Glutamatergic neuron (in vitro differentiated cells): ENCODE measurements at places on chromosomes 16 and 17.
A peak's percentile ranks its signal among the peaks of the same experiment; 100 is the strongest.

DNA sequence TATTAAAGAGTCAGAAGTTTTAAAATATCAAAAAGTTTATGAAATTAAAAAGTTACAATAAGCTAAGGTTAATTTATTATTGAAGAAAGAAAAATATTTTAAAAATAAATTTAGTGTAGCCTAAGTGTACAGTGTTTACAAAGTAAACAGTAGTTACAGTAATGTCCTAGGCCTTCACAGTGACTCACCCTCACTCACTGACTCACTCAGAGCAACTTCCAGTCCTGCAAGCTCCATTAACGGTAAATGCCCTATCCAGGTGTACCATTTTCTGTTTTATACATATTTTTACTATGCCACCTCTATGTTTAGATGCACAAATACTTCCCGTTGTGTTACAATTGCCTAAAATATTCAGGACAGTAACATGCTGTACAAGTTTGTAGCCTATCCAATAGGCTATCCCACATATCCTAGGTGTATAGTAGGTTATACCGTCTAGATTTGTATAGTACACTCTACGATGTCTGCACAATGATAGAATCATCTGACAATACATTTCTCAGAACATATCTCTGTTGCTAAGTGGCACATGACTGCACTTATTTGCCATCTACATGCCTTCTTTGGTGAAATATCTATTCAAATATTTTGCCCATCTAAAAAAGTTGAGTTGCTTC lies 67.2 kb upstream of the WSB1 start:
- DNase-seq: no peak

DNA sequence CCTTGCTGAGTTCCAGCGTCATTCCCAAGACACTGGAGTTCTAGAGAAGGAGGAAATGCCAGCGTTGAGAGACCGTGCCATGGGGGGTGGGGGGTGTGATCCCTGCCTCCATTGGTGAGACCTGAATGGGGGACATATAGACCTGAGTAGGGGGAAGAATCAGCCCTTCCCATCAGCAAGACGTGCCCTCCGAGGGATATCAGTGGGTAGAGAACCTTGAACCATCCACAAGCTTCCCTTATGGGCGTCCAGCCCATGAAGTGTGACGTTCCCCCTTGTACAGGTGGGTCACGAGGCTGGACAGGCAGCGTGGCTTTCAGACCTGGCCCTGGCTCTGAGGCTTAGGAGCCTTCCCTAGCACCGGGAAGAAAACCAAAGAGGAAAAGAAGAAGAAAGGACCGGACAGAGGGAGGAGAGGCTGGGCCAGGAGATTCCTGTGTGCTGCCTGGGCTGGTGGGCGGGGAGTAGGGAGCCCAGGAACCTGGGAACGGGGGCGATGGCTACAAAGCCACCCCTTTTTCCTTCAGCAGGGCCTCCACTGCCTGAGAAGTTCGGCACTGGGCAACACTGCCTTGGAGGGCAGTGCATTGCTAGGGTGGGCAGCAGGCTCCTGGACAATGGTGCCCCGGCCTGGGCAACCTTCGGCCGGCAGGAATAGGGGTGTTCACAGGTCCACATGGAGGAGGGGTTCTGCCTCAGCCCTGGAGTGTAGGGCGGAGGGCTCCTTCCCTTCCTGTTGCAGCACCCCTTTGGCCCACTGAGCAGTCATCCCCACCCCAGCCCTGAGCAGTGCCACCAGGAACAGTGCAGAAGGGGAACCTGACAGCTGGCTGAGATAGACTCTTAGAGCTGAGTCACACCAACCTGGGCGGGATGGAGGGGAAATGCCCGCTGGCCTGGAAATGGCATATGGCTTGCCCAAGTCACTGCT lies 7.2 kb downstream of the RAB11FIP4 start:
- DNase-seq: no peak

- no peak for DNase-seq
Observed at GRCh38 chr17:69815406-69815805, 259.6 kb upstream of the KCNJ16 start.

- DNase-seq: peak; percentile 12
Observed at GRCh38 chr17:75996665-75997590, 3.7 kb upstream of the CDK3 start.

- DNase-seq: no peak
Observed at GRCh38 chr16:78900044-78900811, 700.3 kb downstream of the MAF start.

DNA sequence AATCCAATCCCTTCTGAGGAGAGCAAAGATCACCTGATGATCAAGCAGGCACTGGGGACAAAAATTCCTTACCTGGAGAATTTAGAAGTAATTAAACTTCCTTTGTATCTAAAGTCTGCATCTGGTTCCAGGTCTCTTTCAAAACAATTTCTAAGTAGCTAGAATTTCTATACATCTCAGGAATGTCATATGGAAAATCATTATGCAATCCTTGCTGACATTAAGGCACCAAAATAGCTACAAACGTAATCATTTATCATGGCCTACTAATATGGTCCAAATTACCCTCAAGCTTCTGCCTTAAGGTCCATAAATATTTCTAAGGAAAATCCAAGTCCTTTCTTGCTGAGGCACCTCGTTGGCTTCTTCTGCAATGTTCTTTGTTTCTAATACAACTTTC lies 32.9 kb upstream of the YPEL2 start:
- DNase-seq: no peak

GRCh38 chr16:17949141-17949981 lies 387.2 kb downstream of the NPIPA8 start:
- DNase-seq: no peak

DNA sequence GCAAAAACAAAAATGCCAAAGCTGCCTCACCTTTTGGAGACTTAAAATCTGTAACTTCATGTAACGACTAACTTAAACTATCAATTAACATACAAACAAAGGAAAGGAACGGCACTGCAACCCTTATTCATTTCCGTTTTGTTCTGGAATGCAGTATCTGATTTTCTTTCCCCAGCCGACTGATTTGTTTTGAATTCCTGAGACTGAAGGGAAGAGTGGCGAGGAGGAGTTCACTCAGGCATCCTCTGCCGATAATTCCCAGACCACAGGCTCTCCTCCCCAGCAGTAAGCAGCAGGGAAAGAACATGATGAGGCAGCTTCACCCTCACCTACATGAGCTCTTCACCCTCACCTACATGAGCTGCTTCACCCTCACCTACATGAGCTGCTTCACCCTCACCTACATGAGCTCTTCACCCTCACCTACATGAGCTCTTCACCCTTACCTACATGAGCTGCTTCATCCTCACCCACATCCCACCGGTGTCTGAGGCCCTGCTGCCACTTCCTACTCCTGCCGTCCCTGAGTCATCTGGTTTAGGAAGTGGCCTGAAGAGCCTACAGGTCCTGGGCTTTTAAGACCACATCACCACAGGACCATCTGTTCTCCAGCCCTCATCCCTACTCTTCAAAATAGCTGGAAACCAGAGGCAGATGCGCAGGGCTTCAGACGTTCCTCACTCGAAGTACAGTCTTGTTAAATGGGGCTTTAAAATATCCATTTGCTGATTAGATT lies 168.0 kb upstream of the RPH3AL start:
- DNase-seq: no peak
